ENCODE measurements at places on chromosomes 1 and 21.

GRCh38 chr1:91697416-91697815 lies 188.5 kb downstream of the TGFBR3 start:
- DNase-seq = peak; percentile 34

GRCh38 chr1:83100133-83100532 lies 898.8 kb downstream of the TTLL7 start:
- no peak for DNase-seq

DNA sequence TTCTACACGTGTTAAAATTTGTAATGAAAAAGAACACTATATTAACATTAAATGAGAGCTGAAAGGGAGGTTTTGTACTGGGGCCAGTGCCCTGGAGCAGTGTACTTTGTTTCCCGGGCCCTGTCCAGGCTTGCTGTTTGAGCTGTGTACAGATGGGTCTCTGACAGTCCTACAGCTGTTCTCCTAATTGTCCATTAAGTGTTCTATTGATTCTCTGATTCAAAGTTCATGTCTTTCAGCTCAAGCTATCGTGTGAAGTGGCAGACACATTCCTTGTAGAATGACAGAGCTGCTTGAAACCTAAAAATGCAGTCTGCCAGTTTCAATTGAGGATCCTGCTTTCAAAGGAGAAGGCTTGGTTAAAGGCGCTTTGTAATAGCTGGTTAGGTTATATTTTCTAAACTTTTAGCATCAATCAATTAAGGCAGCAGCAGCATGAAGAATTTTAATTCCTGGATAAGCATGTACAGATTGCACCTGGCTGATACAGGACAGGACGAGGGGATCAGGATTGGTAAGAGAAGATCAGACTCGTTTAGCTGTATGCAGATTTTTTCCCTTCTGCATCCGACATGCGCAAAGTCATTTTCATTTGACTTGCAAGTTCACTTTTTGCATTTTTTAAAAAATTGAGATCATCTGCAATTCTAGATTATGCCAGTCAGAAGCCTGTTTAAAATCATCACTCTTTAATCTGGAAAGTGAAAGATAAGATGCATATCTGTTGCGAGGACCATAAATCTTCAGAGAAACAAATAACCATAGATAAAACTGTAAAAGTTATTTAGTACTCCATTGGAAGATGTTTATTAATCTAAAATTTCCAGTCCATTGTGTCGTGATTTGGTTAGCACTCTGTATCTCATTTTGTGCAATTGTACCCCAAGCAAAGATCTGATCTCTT lies 98.5 kb downstream of the ATG4C start:
- no peak for DNase-seq

DNA sequence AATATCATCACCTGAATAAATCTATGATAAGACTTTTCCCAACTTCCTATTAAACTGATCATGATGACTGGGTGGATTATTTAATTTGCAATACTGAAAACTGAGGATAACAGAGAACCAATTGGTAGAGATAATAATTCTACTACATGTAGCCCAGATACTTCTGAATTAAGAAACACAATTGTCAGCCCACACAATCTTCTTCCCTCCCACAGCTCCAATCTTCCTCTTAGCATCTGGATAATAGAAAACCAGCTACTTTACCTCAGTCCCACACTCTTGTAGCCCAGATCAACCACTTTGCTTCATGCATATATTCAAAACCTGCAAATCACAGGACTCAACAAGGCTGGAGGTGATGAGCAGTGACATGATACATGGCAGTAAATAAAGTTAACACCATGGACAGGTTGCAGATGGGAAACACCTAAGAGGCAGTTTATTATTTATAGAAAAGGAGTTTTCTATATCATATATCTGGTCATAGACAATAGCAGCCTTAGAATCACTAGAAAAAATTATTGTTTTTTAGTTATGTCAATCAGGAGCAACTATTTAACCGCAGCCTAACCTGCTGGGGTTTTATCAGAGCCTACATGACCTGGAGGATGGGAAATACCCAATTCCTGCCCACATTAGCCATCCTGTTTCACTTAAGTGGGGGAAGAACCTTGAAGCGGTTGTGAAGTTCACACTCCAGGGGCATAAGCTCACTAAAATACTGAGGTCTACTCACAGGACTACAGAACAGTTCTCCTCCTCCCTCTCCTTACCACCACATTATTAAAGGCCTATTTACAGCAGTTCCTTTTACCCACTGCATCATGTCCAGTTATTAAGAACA lies 16.7 kb downstream of the FRRS1 start:
- no peak for DNase-seq

- DNase-seq = no peak
Observed at GRCh38 chr1:25818569-25818968, 1.2 kb upstream of the MTFR1L start.

DNA sequence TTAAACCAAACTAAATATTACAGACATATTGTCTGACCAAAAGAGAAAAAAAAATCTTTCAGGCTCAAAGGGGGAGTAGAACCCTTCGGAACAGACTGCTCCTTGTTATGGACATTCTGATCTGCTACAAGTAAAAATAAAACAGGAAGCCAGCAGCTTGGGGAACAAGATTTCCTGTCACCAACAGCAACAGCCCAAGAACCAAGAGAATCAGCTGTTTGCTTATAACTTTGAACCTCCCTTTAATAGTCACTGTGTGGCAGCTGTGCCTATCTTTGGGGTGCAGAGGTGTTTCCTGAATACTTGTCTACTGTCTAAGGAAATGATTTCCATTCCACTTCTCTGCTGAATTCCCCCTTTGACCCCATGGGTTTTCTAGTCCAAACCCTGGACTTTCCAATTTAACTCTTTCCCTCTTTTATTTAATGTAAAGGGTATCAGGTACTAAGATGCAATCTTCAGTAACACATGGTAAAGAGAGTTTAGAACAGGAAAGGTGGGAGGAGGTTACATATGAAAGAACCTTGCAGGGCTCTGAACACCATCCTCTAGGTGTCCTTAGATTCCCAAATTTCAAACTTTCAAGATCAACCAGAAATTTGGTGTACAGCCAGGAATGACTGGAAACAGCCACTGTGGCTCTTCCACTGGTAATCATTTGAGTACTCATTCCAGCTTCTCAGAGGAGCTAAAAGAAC lies 38.6 kb downstream of the GPR3 start:
- no peak for DNase-seq

GRCh38 chr21:38126666-38127303 lies 130.0 kb upstream of the KCNJ15 start:
- DNase-seq = peak; percentile 24

GRCh38 chr1:26555550-26555981 lies 26.0 kb downstream of the RPS6KA1 start:
- DNase-seq = no peak

DNA sequence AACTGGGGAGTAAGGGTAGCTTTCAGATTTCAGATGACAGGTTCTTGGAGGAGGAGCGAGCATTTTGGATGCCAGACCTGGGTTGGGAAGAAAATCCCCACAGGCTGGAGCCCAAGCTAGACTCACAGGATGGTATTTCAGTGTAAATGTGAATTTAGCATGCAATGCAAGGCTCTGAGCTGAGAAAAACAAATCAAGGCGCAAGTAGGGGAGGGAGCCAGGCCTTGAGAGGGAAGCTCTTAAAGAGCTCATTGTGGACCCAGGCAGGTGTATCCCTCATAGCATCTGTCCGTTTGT lies 386.1 kb downstream of the MATN1 start:
- DNase-seq = no peak

DNA sequence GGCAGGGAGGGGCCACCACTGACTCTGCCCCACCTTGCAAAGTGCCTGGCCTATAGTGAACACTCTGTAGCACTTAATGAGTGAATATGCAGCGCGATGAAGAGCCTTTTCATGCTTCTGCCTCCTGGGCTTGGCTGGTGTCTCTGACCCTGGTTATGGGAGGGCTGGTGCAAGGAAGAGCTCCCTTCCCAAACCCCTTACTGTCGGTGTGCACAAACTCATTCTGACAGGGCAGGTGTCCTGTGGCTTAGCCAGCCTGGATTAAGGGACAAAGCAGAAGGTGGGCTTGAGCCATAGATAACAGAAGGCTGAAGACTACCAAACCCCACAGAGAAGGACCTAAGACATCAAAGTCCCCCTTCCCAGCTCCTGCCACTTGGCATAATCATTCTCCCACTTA lies 2.0 kb upstream of the NCMAP start:
- DNase-seq = no peak

DNA sequence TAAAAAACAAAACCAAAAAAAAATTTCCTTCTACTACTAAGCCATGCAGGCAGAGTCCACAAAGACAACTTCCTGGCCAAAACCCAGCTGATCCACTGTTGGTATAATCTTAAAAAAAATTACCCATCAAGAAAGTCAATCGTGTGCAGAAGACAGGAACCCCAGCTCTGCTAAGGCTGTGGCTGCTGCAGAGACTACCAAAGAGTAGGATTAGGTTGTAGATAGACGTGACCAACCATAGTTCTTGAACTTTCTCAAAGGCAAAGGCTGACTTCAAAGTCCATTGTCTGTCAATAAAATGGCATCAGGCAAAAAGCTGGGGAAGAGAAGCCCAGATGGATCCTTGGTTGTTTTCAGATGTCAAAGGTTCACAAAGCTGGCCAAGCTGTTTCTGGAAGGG lies 3.4 kb downstream of the PSMB4 start:
- no peak for DNase-seq

DNA sequence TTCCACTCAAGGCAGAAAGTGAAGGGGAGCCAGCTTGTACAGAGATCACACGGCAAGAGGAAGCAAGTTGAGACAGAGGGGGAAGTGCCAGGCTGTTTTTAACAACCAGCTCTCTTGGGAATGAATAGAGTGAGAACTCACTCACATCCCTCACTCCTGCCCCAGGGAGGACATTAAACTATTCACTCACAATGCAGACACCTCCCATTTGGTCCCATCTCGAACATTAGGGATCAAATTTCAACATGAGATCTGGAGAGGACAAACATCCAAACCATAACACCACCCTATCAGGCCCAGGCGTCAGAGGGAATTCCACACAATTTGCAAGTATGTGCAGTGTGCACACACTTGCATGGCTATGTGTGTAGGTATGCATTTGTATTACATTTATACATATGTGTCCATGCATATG lies 62.7 kb downstream of the DMAP1 start:
- no peak for DNase-seq

Measured in stimulated activated CD4-positive, alpha-beta T cell treated with anti-CD3 and anti-CD28 coated beads, Interleukin-4, amount 100 ng/mL, for 4 hours (primary cell).